ENCODE measurements at places on chromosomes 11 and 22.
A peak's percentile ranks its signal among the peaks of the same experiment; 100 is the strongest.

DNA sequence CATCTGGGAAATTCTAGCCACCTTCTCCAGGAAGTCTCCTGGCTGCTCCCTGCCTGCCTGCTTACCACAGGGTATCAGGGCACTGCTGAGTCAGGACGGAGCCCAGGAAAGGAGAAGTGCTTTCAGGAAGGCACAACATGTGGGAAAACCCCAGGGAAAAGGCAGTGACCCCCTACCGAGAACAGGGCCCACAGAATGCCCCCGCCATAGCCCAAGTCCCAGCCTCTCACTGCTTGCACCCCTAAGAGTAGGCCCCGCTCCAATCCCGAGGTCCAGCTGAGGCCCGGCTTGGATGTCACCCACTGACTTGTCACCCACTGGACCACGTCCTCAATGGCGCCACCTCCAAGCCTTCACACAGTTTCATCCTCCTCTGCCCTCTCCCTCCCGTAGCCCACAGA is 34.1 kb downstream of the ARAP1 start:
- DNase-seq, result no peak

DNA sequence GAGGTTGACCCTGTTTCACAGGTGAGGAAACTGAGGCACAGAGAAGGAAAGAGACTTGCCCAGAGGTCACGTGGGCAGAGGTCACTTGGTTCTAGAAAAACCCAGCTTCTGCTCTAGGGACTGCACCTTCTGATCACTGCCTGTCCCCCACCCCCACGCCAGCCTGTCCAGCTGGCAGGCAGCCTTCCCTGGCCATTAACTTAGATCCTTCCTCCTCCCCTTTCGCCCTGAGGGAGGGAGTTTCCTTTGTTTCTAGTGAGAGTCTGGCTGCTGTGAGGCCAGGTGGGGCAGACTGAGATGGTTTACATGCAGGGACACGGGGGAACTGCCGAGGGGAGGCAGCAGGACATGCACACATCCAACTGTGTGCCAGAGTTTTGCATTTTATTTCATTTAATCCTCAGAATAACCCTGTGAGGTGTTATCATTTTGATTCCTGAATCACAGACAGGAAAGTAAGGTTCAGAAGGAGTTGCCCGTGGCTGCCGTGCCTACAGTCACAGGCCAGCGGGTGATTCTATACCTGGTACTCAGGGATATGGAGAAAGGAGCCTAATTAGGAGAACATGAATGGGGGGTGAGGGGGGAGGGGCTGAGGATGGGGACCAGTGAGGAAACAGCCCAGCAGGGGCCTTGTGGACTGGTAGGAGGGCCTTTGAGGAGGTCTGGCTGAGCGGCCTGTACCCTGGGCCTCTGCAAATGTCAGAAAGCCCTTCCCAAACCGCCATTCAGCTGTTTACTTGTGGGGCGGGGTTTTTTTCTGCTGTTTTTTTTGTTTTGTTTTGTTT is 3.4 kb downstream of the FAM83F start:
- no peak for DNase-seq

DNA sequence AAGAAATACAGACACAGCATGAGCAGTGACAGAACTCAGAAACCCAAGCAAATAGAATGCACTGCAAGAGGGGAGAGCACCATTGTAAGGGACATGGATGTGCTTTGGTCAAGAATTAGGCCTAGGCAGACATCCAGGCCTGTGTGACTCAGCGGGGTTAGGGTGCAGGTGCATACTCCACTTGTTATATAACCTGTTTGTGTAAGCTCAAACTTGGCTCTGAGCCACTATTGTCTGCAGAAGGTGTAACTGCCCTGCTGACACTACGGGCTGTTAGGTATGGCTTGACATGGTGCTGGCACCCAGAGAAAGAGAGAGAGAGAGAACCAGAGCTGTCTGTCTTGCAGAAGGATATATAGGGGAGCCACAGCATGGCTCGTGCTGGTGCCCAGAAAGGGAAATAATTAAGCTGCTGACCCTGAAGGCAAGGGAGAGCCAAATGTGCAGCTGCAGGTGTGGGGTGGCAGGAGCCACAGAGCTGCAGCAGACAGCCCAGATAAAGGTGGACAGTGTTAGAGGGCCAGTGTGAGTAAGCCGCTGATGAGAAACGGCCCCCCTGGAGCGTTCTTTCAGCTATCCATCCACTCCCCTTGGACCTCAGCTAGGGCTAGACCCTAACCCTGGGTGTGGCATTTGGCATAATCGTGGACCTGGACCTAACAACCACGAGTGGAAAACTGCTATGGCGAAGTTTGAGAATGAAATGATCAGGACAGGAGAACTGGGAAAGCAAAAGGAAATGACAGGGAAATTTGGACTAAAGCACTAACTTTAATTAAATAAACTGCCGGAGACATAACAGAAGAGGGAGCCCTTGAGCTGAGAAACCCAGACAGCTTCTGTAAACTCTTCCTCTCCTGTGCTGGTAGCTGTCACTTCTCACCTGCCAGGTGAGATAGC is 253.0 kb upstream of the CCDC179 start:
- DNase-seq, result no peak

DNA sequence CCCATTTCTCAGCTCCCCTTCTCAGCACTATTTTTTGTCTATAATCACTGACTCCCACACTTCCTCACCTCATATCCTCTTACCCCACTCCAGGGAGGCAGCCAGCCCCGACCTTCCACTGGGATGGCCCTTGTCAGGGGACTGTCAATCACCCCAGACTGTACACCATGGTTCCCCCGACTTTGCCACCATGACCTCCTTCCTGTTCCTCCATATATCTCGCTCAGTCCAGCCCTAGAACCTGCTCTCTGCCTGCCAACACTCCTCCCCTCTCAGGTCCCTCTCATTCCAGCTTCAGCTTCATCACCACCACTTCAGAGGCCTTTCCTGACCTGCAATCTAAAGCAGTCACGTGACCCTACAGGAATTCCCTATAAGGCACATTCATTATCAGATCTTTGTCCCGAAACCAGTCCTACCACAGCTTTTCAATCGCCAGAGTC is 16.5 kb downstream of the PRPF19 start:
- no peak for DNase-seq

- peak; percentile 80 for DNase-seq
Measured at GRCh38 chr22:37275622-37276021, 6.7 kb upstream of the CYTH4 start.

GRCh38 chr11:95897731-95898130 is 26.2 kb downstream of the MTMR2 start:
- DNase-seq, result no peak

- no peak for DNase-seq
Measured at GRCh38 chr11:13045734-13046133, 36.6 kb downstream of the RASSF10 start.

Data from activated CD4-positive, alpha-beta memory T cell treated with anti-CD3 and anti-CD28 coated beads, Interleukin-2, amount 10 ng/mL, durations not matched to agents 7 days and 5 days (primary cell).